ENCODE measurements at places on chromosomes 5 and 9.
A peak's percentile ranks its signal among the peaks of the same experiment; 100 is the strongest.

DNA sequence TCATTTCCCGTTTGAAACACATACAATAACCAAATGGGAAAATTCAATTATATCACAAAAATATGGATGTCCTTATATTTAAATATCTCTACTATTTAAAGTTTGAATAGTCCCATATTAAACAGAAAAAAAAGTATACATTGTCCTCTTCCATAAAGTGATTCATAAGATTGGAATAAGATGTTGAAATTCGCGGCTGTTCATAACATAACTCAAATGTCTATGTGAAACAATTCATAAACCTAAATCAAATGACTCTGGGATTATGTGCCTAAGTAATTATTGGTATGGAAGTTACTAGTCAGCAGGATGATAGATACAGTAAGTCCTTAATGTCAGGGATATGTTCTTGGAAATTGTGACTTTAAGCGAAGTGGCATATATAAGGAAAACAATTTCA is 3.9 kb upstream of the EFNA5 start:
- DNase-seq = no peak

DNA sequence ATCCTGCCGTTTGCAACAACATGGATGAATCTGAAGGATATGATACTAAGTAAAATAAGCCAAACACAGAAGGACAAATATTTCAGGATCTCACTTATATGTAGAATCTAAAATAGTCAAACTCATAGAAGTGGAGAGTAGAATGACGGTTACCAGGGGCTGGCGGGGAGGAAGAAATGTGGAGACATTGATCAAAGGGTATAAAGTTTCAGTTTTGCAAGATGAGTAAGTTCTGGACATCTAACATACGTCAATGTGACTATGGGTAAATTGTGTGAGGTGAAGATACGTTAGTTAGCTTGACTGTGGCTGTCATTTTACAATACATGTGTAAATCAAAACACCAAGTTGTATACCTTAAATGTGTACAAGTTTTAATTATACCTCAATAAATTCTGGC is 200.3 kb downstream of the SNX18 start:
- DNase-seq = no peak

DNA sequence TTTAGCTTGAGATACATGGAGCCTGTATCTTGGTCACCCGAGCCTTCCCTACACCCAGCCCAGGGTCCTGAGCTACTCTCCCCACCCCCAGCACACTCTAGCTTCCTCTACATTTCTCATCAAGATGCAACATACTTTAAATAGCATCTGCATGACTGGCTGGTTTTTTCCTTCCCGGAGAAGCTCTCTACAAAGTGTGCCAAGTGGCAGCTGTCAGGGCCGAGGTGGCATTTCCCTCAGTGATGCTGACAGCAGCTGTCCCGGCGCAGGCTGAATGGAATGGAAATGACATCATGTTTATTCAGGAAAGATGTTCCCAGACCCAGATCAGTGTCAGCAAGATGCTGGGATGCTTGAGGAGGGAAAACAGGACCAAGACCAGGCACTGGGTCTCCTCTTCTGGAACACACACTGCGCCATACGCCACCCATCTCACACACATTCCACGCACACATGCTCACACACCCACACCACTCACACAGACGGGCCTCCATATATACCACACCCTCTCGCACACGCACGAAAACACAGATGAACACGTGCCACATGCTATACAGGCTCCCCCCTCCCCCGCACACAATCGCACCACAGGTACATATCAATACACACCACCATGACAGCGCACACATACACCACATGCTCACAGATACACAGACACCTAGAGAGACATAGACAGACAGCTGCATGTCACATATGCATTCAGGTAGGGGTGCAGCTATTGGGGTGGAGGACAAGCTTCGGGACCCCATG is 67.8 kb downstream of the LHX2 start:
- DNase-seq = peak; percentile 75

GRCh38 chr5:150158170-150158949 is 2.7 kb upstream of the PDGFRB start:
- DNase-seq = no peak

GRCh38 chr5:171614971-171615653 is 170.5 kb upstream of the SMIM23 start:
- no peak for DNase-seq

- no peak for DNase-seq
Observed at GRCh38 chr9:93259490-93260262, 75.7 kb downstream of the WNK2 start.

- DNase-seq = no peak
Observed at GRCh38 chr5:131068893-131069643, 96.0 kb downstream of the HINT1 start.

DNA sequence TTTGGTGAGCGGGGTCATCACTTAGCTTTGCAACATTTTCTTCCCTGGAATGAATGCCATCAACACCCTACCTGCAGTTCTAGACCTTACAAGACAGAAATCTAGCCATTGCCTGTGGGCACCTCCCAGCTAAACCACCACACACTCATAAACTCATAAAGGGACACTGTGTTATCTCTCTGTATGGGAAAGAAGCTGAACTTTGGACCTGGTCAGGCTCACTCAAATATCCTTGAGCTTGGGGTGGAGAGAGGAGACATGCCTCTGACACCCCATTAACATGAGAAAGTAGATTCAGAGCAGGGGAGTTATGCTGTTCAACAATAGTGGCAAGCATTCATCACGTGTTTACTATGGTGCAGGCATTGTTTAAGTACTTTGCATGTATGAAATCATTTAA is 205.6 kb downstream of the ZNF462 start:
- DNase-seq = no peak

DNA sequence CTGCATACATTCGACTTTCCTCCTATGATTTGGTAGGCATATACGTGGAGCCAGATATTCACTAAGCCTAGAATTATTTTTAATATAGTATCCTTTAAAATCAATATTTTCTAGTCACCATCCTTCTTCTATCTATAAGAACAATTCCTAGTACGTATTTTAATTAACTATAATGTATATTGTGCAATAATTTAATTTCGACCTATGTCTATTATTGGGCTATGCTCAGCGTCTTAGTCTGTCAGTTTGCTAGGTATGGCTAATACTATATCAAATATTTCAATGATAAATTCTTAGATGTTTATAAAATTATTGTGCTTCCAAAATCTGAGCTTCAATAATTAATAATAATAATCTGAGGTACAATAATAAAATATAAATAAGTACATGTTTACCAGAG is 705.3 kb downstream of the PRELID2 start:
- no peak for DNase-seq

GRCh38 chr5:51053361-51053760 is 329.9 kb upstream of the ISL1 start:
- DNase-seq = no peak

GRCh38 chr5:65018763-65019162 is 250.0 kb downstream of the CWC27 start:
- DNase-seq = no peak

- no peak for DNase-seq
Observed at GRCh38 chr9:95509851-95510708, 6.7 kb downstream of the PTCH1 start.

DNA sequence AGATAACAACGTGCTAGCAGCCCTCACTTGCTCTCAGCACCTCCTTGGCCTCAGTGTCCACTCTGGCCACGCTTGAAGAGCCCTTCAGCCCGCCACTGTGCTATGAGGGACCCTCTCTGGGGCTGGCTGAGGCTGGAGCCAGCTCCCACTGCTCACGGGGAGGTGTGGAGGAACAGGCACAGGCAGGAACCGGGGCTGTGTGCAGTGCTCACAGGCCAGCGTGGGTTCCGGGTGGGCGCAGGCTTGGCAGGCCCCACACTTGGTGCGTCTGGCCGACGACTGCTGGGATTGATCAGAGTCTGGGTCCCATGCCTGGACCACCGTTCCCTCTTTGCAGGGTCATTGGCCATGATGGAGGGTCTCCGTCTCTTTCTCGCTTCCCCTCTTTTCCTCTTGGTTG is 194.3 kb upstream of the GRAMD2B start:
- no peak for DNase-seq

GRCh38 chr5:52983731-52984636 is 5.2 kb upstream of the ITGA2 start:
- peak; percentile 14 for DNase-seq

GRCh38 chr9:27414220-27414761 is 109.8 kb upstream of the IFNK start:
- DNase-seq = no peak

DNA sequence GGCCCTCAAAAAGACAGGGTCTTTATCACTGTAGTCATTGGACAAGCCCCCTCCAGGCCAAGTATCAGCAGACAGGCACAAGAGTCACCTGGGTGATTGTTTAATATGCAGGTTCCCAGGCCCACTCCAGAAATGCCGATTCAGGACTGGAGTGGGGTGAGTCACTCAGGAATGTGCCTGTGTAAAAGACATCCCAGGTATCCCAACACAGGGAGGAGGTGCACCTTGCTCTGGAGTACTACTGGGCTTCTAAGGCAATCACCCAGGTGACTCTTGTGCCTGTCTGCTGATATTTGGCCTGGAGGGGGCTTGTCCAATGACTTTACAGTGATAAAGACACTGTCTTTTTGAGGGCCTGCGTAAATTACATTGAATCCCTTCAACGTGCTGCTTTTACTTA is 40.6 kb downstream of the ACTL7B start:
- peak; percentile 50 for DNase-seq

- no peak for DNase-seq
Observed at GRCh38 chr5:96112123-96112670, 150.5 kb upstream of the ELL2 start.

GRCh38 chr5:17064241-17064640 is 128.2 kb upstream of the MYO10 start:
- no peak for DNase-seq

GRCh38 chr9:26662476-26662875 is 230.1 kb downstream of the CAAP1 start:
- no peak for DNase-seq

DNA sequence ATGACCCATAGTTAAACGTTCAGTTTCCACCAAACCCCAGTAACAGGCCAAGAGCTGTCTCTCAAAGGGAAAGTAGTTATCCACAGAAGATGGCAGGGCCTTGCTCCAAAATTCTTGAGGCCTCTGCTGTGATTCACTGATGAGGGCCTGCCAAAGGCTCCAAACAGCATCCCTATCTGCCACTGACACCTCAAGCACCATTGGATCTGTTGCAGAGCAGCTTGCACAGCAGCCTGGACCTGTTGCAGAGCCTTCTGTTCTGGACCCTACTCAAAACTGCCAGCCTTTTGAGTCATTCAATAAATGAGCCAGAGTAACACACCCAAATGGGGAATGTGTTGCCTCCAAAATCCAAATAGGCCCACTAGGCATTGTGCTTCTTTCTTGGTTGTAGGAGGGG is 741.5 kb upstream of the RGMB start:
- DNase-seq = no peak

DNA sequence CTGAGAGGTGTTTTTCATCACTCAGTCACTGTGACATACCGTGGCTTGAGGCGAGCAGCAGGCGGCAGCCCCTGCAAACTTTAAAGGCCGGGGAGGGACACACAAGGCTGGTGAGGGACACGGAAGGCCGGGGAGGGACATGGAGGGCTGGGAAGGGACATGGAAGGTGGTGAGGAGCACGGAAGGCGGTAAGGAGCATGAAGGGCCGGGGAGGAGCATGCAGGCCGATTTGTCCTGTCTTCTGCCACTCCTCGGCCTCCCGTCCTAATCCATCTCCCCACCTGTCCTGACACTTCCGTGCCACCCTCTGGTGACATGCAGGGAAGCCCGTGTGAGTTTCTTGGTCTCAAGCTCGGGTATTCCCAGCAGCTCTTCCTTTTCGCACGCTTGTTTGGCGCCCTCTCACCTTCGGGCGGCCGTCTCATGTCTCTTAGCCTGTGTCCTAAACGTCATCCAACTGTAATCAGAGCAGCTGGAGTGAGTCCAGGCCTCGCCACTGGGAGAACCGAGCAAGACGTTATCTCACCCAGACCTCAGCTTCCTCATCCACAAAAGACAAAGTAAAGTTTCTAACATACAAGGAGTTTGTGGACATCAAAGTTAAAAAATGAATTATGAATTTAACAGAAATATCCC is 126.5 kb downstream of the MRPL36 start:
- no peak for DNase-seq

- DNase-seq = no peak
Observed at GRCh38 chr5:124040799-124041198, 528.8 kb downstream of the CSNK1G3 start.

GRCh38 chr5:139740992-139741672 is 54.5 kb upstream of the PSD2 start:
- no peak for DNase-seq

DNA sequence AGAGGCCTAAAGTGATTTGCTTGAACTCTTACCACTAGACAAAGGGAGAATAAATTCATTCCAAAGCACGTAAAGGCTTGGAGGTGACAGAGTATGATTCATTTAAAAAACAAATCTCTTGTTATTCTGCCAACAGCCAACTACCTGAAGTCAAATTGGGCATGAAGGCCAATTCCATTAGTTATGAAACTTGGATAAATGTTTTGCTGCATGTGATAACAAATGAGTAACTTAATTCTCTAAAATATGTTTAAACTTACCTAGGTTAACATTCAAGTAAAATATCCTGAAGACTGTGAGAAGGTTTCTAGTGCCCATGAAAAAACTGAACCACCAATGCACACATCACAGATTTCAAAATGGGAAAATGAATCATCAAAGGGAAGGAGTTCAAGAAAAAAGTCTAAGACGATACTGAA is 120.1 kb upstream of the TSLP start:
- no peak for DNase-seq

DNA sequence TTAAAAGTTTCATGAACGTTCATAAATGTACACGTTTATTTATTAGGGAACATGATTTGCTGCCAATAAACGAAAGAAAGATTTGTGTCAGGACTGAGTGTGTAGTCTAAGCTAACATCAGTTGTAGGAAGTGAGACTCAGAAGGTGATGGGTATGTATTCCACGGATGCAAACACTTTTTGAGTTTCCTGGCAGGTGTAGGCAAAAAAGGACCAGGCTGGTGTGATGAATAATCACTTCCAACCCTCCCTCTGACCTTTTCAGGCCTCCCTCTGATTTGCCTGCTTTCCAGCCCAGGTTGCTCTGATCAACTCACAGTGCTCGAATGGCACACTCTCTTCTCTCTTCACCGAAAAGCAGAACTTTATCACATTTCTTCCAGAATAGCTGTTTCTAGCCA is 51.8 kb downstream of the BASP1 start:
- no peak for DNase-seq

DNA sequence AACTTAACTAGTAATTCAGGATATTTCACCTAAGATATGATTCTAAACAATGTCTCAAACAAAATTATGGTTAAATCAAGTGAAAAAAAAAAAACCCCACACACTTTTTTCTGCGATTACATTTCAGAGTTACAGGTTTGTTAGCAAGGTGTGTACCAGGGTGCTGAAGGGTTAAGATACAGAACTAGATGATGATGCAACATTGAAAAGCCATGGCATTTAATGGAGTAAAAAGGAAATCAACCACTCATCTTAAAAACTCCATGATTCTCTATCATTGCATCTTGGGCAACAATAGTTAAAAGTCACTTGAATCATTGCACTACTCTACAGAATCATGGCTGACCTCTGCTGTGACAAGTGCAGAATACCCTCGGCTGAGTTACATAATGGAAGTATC is 270.3 kb upstream of the EFNA5 start:
- DNase-seq = no peak

- no peak for DNase-seq
Observed at GRCh38 chr5:78062645-78063044, 231.9 kb downstream of the AP3B1 start.

- DNase-seq = no peak
Observed at GRCh38 chr5:69285448-69286116, 47.0 kb downstream of the CCDC125 start.

- no peak for DNase-seq
Observed at GRCh38 chr5:5351288-5351979, 71.0 kb upstream of the ICE1 start.

All from T47D (cell line).